ENCODE measurements at places on chromosomes 16 and 17. TPM values are rescaled to one million over a fixed set of nuclear protein-coding genes. Genes with fewer than 3 reads are reported as not detected.

Gene TPPP3
- 13.3 TPM for total RNA-seq

Gene SLC47A2
- 0.10 TPM for total RNA-seq

Gene CCDC154
- total RNA-seq = 0.57 TPM

Gene OR4D1
- total RNA-seq = 0.02 TPM

Gene NHERF1
- 35.8 TPM for total RNA-seq

Gene RAP1GAP2
- 14.6 TPM for total RNA-seq

Gene ATAD5
- total RNA-seq = 4.3 TPM

Gene C17orf78
- total RNA-seq = not detected

Gene NEUROD2
- total RNA-seq = not detected

Gene HBQ1
- 8.2 TPM for total RNA-seq

Gene EMP2
- 23.3 TPM for total RNA-seq

Gene ABCA8
- total RNA-seq = 0.21 TPM

Gene TEKT1
- not detected for total RNA-seq

Gene ESRP2
- 0.05 TPM for total RNA-seq

Gene KRT34
- total RNA-seq = 0.41 TPM

Gene NPW
- 1.2 TPM for total RNA-seq

Gene CTNS
- total RNA-seq = 15.8 TPM

Gene SLC2A4
- 0.16 TPM for total RNA-seq

Gene ZG16B
- 0.46 TPM for total RNA-seq

Gene GFER
- total RNA-seq = 42.4 TPM

Gene FBXW10
- 0.95 TPM for total RNA-seq

Gene TRPV3
- 0.44 TPM for total RNA-seq

Gene ABCA6
- total RNA-seq = not detected

Gene TPSD1
- total RNA-seq = not detected

Gene RNF227
- 2.0 TPM for total RNA-seq

Gene NUPR1
- 15.5 TPM for total RNA-seq

Gene PLA2G10
- not detected for total RNA-seq

Gene CCL5
- 2.0 TPM for total RNA-seq

Gene ABCC3
- total RNA-seq = 122 TPM

Gene KPNB1
- total RNA-seq = 325 TPM

Gene C16orf92
- total RNA-seq = not detected

Gene SHBG
- total RNA-seq = 0.46 TPM

Gene MMP25
- total RNA-seq = 0.85 TPM

Gene ARHGAP23
- total RNA-seq = 50.0 TPM

Gene NUP93
- total RNA-seq = 99.0 TPM

Gene ABCA9
- not detected for total RNA-seq

Gene SLFN12L
- not detected for total RNA-seq

Gene FAM171A2
- 4.8 TPM for total RNA-seq

Gene ZG16
- total RNA-seq = not detected

All from A549 treated with DMSO at 1 μM for 4 hours (cell line).